Stimulated activated naive CD4-positive, alpha-beta T cell treated with Interleukin-2 at 50 U/mL for 16 hours (primary cell): ENCODE measurements at places on chromosomes 1 and 21.

DNA sequence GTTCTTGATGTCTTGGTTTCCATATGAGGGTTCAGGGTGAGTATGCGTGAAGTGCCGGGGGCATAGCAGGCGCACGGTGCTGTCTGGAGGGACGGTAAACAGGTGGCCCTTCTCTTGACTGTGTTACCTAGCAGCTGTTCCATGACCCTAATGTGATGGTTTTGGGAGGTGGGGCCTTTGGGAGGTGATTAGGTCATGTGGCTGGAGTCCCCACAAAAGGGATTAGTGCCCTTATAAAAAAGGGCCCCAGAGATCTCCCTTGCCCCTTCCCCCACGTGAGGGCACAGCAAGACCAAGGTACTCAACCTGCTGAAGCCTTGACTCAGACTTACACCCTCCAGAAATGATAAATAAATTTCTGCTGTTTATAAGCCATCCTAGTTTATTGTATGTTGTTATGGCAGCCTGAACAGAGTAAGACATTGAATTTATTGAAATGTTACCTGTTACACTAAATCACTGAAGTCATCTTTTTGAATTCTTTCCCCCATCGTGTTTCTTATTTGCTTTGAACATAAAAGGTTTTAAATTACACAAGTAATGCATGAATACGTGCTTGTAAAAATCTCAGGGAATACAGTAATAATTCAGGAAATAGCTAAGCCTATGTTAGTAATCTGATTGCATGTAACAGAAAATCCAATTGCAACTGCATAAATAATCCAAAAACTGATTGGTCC is 15.6 kb downstream of the TRAPPC10 start:
- DNase-seq = no peak

- no peak for DNase-seq
These were observed 1.6 kb downstream of the SOX13 start for GRCh38 chr1:204074274-204075138.

- no peak for DNase-seq
These were observed 486.6 kb downstream of the SETD4 start for GRCh38 chr21:35573472-35574374.

DNA sequence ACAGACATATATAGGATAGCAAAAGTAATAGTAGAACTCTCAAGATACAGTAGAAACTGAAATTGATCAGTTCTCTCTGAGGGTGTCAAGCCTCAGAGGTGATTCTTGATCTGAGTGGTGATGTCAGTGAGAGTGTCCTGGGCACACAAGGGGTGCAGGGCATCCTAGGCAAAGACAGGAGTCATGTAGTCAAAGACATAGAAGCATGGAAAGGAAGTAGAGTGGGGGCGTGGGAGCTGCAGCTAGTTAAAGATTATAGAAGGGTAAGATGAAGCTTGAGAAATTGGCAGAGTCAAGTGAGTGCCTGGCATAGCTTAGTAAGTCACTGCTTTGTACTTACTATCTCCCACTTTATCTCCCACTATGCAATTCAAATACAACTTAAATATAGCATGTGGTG is 22.8 kb downstream of the CDC7 start:
- peak; percentile 43 for DNase-seq

DNA sequence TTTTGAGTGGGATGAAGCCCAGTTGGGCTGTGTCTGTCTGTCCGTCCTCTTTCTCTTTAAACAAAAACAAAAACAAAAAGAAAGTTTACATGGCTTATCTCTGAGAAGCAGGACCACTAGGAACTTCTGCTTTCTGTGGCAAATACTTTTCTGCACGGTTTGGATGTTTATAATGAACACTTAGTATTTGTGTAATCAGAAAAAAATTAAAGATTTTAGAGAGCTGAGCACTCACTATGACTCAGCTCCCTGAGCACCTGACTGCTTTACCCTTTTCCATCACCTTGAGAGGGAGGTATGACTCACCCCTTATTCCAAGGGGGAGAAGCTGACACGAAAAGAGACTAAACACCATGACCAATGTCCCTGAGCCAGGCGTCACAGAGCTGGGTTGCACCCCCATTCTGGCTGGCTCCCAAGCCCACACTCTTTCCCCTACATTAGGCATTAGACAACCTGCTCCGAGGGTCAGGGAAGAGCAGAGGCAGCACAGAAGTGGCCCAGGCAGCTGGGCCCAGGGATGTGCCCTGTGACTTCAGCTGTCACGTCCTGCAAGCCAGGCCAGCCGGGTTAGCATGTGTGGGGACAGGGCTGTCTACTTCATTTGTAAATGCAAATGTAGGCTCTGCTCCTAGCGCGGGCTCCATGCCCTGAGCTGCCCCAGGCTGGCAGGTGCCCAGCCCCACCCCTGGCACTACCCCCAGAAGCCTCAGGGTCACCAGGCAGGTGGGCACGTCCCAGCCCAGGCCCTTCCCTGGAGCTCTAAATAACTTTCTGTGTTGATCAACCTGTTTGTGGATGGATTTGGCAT is 30.4 kb downstream of the RAP1GAP start:
- no peak for DNase-seq

DNA sequence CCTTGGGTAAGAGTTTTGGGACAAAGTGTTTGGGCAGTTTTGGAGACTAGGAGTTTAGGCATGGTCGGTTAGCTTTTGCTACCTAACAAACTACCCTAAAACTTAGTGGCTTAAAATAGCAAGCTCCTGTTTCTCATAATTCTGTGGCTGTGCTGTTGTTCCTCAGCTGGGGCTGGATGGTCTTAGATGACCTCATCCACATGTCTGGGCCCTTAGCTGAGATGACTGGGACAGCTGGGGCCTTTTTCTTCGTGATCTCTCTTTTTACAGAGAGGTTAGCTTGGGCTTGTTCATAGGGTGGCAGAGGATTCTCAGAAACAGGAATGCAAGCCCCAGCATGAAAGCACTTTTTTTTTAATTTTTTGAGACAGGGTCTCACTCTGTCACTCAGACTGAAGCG is 6.6 kb downstream of the ATP1A4 start:
- no peak for DNase-seq

DNA sequence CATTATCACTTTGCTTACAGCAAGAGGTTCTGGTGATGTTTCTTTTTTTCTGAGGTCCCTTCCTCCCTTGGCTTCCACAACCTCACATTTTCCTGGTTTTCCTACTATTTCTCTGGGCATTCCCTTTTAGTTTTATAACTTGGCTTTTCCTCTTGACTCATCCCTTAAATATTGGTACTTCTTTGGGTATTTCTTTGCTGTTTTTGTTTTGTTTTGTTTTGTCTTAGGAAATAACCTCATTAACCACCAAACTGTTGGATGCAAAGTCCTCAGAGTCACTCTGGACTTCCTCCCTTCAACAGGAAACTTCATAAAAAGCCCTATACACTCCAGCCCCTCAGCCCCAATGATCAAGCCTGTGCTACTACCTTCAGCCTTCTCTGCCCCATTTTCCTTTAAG is 211.1 kb downstream of the DUSP10 start:
- no peak for DNase-seq

GRCh38 chr1:197041486-197042353 is 25.3 kb downstream of the F13B start:
- no peak for DNase-seq
